ENCODE measurements at places on chromosomes 7 and 10. TPM values are rescaled to one million over a fixed set of nuclear protein-coding genes. Genes with fewer than 3 reads are reported as not detected.

DNA sequence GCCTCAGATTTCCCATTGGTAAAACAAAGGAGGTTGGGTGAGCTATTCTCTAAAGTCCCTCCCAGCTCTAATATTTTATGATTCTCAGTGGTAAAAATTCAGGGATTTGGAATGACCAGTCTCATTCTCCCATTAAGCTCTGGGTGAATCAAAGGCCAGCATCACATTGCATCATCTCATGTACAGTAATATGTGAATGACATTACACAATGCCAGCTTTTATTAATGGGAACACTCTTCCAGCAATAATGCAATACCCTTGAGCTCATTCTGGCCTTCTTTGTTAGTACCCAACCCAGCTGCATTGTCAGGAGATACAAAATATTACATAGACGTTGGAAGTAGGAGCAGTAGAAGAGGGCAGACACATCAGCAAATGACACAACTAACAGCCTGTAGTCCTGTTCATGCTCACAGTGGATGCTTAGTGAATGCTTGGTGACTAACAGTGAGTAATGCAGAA lies 100.0 kb upstream of the EGR2 start:
- DNase-seq = no peak

DNA sequence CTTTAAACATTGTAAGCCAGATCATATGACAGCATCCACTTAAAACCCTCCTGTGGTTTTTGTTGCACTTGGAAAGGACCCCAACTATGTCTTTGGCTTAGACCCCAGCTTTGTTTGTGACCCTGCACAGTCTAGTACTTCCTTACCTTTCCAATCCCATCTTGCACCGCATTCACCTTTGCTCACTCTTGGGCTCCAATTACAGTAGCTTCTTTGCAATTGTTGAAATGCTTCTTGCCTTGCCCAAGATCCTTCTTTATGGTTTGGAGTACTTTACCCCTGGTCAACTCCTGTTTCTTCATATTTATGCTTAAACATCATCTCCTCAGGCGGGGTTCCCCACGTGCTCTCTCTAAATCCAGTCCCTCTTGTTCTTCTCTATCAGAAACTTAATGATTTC lies 162.6 kb downstream of the PTEN start:
- no peak for DNase-seq

GRCh38 chr10:50231515-50232260 lies 19.6 kb downstream of the ASAH2 start:
- DNase-seq = no peak

Gene FXYD4
- not detected for total RNA-seq

Gene BMS1
- total RNA-seq = 23.2 TPM

Gene C10orf53
- not detected for total RNA-seq

Gene PSD
- total RNA-seq = 0.15 TPM

GRCh38 chr7:7653593-7654187 lies 13.1 kb downstream of the UMAD1 start:
- no peak for DNase-seq

- no peak for DNase-seq
These were observed 440.0 kb downstream of the DNAJB9 start for GRCh38 chr7:109009636-109010035.

Gene CCDC146
- total RNA-seq = 3.5 TPM

DNA sequence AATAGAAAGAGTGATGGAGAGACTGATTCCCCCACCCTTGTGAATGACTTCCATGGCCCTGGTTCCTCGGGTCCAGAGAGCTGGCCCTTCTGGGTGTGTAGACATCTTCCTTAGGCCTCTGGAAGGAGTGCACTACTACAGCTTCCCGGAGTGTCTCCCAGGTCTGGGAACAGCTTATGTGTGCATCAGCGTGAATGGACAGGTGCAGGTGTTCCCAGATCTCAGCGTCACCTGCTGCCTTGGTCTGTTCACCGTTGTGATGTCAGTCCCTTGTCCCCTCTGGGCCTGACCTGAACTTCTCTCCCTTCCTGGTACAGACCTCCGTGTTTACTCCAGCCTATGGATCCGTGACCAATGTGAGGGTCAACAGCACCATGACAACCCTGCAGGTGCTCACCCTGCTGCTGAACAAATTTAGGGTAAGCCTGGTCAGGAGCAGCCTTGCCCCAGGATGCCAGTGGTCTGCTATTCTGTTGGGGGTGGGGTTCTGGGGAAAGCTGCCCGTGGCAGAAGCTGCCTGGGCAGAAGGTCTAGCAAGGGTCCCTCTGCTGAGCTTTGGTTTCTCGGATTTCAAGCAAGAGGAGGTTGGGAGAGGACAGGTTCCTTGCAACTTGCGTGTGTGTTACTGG lies 10.5 kb upstream of the DEPP1 start:
- no peak for DNase-seq

Measured in psoas muscle (tissue), 8 donors.